Lower lobe of right lung (tissue), 2 donors: ENCODE measurements at places on chromosomes 7 and 10. TPM values are rescaled to one million over a fixed set of nuclear protein-coding genes. Genes with fewer than 3 reads are reported as not detected.

GRCh38 chr10:34771106-34771505 lies 44.0 kb downstream of the PARD3 start:
- H3K4me1 ChIP-seq, result peaks cover 25% of the 10 kb centered on the region
- no peak overlapping the region for H3K4me3 ChIP-seq
- no peak for DNase-seq
- no peak overlapping the region for H3K27ac ChIP-seq
- H3K36me3 ChIP-seq, result no peaks in the 10 kb centered on the region
- no peaks in the 10 kb centered on the region for H3K27me3 ChIP-seq

GRCh38 chr7:157177983-157178381 lies 39.3 kb downstream of the UBE3C start:
- no peaks in the 10 kb centered on the region for H3K27me3 ChIP-seq
- H3K36me3 ChIP-seq, result peaks cover 100% of the 10 kb centered on the region
- no peak for DNase-seq
- H3K4me1 ChIP-seq, result no peaks in the 10 kb centered on the region
- no peak overlapping the region for H3K4me3 ChIP-seq
- no peak overlapping the region for H3K27ac ChIP-seq

GRCh38 chr7:18239212-18239611 lies 211.6 kb upstream of the PRPS1L1 start:
- H3K36me3 ChIP-seq, result no peaks in the 10 kb centered on the region
- no peaks in the 10 kb centered on the region for H3K4me1 ChIP-seq
- H3K27ac ChIP-seq, result no peak overlapping the region

GRCh38 chr7:82700741-82701140 lies 257.2 kb upstream of the CACNA2D1 start:
- DNase-seq, result no peak
- no peaks in the 10 kb centered on the region for H3K4me1 ChIP-seq
- H3K36me3 ChIP-seq, result no peaks in the 10 kb centered on the region
- H3K27me3 ChIP-seq, result no peaks in the 10 kb centered on the region

DNA sequence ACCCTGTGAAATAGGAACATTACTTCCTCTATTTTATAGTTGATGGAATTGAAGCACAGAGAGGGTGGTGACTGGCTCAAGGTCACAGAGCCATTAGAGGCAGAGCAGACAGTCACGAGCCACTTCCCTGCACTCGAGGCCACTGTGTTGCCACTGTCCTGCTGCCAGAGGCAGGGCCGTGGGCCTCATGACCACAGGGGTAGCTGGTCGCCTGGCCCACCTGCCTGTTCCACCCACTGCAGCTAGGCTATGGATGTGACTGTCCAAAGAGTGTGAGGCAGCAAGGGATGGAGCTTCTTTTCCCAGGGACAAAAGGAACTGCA lies 38.2 kb downstream of the RPS24 start:
- H3K36me3 ChIP-seq, result no peaks in the 10 kb centered on the region
- no peaks in the 10 kb centered on the region for H3K4me1 ChIP-seq
- H3K4me3 ChIP-seq, result no peak overlapping the region
- H3K27me3 ChIP-seq, result no peaks in the 10 kb centered on the region
- DNase-seq, result no peak
- H3K27ac ChIP-seq, result no peak overlapping the region

DNA sequence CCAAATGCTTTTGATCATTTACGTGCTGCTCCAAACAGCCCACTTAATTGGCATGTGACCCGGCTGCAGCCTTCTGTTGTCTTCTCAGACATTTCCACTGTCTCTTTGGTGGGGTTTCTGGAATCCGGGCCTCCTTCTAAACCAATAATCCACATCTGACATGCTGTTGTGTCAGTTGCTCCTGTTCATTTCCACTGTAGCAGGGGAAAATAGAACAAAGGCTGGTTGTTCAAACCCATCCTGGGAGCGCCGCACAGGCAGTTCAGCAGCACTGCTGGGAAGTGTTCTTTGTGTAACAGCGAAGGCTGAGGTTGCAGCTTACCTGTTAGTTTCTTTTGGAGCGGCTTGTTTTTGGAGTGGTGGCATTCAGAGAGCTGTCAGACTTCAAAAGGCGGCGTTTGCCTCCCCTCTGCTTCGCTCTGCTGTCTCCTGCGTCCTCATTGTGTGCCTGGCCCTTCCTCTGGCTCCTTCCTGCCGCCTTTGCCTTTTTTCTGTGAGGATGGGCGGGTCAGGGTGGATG lies 149.4 kb downstream of the SNX10 start:
- no peaks in the 10 kb centered on the region for H3K36me3 ChIP-seq
- H3K27me3 ChIP-seq, result no peaks in the 10 kb centered on the region
- DNase-seq, result no peak
- H3K4me3 ChIP-seq, result no peak overlapping the region
- no peaks in the 10 kb centered on the region for H3K4me1 ChIP-seq

The NPFFR1 gene
- total RNA-seq, result 1.0 TPM

The SHTN1 gene
- 43.1 TPM for total RNA-seq
